Central memory CD4-positive, alpha-beta T cell (primary cell): ENCODE measurements at places on chromosomes 2 and 18.

DNA sequence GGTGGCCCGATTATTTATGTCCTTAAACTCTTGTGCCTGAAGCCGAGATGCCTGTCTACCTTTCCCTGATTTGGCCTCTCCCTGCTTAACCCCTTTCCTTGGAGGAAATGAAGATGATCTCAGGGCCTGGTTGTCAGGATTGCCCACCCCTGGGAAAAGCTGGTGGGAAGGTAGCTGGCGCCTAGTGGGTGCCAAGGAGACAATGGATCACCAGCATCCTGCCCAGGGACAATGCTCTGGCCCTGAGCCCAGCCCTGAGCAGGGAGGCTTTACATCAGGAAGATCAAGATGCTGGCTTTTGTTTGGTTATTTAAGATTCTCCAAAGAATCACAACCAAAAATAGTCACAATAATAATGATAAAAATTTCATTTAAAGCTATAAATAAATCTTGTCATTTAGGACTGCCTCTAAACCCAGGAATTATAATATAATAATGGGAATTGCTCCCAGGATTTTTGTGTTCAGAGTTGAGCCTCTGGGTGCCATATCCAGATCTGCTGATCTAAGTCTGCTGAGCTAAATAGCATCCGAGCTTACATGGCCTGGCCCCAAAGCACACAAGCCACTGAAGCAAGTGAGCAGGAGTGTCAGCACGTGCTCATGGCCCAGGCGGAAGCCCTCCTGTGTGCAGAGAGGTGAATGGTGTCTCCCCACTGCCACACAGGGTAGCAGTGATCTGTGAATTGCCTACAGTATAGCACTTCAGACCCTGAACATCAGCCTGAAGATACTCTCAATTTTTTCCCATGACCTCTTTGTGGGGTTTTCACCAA is 57.8 kb upstream of the MAP3K20 start:
- no peak for DNase-seq

- DNase-seq, result no peak
Measured at GRCh38 chr2:67565761-67566160, 168.6 kb downstream of the ETAA1 start.

DNA sequence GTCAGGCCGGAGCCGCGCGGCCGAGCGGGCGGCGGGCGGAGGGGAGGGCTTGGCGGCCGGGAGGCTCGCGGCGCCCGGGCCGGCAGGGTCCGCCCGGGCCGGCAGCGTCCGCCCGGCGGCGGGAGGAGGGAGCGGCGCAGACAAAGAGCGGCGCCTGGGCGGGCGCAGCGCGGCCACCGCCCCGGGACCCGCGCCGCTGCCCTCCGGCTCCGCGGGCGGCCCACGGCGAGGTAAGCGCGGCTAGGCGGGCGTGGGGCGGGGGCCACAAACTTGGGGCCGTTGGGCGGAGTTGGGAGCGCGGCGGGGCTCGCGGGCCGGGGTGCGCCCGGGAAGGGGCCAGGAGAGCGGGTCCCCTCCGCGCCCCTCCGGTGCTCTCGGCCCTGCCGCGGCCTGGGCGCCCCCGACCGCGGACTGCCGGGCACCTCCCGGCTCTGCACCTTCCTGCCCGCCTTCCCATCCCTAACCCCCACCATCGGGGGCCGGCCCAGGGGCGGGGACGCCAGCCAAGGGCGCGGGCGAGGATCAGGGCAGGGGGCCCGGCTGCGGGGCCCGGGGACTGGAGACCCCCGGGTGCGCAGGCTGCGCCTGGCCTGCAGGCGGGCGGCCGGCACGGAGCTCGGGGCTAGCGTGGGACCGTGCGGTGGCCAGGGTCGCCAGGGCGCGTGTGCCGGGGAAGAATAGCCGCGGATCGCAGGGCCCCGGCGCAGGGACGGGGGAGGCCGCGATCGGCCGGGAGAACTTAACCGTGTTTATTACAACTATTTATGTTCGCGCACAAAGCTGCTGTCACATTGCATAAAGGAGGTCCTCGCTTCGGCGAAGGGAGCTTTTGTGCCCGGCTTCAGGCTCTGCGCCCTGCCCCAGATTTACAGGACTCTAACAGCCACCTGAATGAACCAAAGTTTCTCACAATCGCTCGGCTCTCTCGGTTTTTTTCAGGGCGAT is at the start of gene NCK2:
TSS of gene NCK2 (plus strand) at position 4 of the 945 bp plus-strand sequence. CDS start 110,152 bp downstream, outside the sequence.
- DNase-seq, result no peak

GRCh38 chr18:52715991-52716390 is 376.0 kb downstream of the DCC start:
- DNase-seq, result no peak

GRCh38 chr2:224838335-224838734 is 122.2 kb upstream of the CCDC195 start:
- DNase-seq, result no peak

GRCh38 chr2:174430066-174430465 is 34.5 kb downstream of the SCRN3 start:
- DNase-seq, result no peak

GRCh38 chr2:46387292-46387691 is 90.1 kb downstream of the EPAS1 start:
- no peak for DNase-seq

DNA sequence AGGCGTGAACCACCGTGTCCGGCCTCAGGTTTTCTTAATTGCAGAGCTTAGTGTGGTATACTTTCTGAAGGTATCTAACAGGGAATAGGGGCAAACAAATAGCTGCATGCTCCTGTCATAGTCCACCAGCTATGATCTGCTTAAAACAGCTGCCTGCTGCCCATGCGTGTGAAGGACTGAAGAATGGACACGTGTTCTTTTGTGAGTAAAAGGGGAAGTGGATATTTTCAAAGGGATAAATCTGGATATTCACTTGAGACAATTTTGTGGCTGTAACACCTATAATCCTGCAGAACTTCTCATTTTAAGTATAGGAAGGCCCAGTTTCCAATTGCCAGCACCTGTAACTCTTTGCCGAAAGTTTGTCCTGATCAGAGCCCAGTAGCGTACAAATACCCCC is 44.7 kb downstream of the TRPM8 start:
- DNase-seq, result no peak

GRCh38 chr2:1672738-1673137 is 71.6 kb downstream of the PXDN start:
- DNase-seq, result no peak

DNA sequence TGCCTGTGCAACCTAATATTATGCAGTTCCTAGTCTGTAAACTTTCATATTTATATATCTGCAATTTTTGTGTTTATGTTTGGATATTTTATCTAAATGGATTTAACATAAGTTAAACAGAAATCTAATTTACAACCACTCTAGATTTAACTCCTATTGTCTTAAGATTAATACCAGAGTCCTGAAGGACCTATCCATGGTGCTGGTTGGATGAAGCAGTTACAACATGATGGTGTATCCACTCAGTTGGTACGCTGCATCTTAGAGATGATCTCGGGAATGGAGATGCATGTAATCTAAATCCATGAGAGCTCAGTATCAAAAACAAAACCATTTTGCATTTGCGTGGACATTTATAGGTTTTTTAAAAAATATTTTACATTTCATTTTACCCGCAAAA is 745.9 kb upstream of the SLC8A1 start:
- no peak for DNase-seq

DNA sequence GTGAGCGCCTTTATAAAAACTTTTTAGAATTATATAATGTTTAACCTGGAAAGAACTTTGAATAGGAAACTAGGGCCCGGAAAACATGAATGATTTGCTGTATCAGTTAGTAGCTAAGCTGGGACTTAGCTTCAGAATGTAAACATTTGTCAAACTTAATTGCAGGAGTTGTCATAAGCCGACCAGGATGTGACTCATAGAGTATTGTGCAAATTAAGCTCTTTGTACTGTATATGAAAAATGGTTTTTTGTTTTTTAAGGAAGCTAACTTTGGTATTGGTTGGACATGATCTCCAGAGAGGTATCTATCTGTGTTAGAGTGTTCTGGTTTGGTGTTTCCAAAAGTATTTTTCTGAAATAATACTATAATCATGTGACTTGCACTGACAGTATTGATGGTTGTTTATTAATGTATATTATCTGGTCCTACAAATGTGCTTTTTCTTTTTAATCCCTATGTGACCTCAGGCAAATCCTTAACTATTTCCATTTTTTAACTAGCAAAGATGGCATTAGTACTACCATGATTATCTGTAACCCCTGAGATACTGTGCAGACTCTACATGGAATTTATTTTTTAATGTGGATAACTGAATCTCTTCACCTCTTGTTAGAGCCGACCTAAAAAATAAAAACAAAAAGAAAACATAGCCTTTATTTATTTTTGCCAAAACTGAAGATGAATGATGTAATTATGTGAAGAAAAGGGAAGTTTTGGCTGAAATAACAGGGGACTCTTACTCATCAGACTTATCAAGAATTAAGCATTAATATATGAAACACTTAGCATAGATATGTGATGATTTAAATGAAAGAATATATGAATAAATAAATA is 11.7 kb downstream of the YIPF4 start:
- DNase-seq, result no peak

GRCh38 chr2:175981551-175981950 is 20.5 kb downstream of the LNPK start:
- DNase-seq, result no peak

GRCh38 chr2:63692002-63692606 is 103.3 kb downstream of the MDH1 start:
- peak; percentile 29 for DNase-seq

DNA sequence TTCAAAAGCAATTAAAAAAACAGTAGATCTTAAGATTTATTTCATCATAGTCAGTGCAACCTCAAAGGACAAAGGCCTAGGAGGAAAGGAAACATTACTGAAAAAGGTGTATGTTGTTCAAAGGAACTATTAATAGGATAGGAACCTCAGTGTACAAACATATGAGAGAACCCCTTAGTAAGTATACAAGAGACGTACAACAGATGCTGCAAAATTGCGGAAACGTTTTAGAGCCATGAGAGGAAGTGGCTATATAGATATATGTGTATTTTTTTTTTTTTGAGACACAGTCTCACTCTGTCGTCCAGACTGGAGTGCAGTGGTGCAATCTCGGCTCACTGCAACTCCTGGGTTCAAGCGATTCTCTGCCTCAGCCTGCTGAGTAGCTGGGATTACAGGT is 22.2 kb downstream of the PIK3C3 start:
- no peak for DNase-seq

- no peak for DNase-seq
Measured at GRCh38 chr2:191365089-191365488, 119.9 kb downstream of the MYO1B start.

DNA sequence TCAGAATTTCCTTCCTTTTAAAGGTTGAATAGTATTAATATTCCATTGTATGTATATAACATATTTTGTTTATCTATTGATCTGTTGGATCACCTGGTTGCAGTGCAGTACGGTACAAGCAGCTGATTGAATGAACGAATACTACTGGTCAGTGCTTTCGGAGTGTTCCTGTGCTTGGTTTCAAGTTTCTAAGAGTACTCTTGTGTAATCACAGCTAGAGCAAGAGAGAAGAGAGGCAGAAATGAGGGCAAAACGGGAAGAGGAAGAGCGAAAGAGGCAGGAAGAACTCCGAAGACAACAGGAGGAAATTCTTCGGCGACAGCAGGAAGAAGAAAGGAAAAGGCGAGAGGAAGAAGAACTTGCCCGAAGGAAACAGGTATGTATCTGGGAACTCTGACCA is 40.3 kb upstream of the KCNJ13 start:
- DNase-seq, result no peak
